ENCODE measurements at places on chromosomes 16 and 17. TPM values are rescaled to one million over a fixed set of nuclear protein-coding genes. Genes with fewer than 3 reads are reported as not detected.

Gene HOXB9
- 0.23 TPM for total RNA-seq

Gene HES7
- total RNA-seq: not detected

DNA sequence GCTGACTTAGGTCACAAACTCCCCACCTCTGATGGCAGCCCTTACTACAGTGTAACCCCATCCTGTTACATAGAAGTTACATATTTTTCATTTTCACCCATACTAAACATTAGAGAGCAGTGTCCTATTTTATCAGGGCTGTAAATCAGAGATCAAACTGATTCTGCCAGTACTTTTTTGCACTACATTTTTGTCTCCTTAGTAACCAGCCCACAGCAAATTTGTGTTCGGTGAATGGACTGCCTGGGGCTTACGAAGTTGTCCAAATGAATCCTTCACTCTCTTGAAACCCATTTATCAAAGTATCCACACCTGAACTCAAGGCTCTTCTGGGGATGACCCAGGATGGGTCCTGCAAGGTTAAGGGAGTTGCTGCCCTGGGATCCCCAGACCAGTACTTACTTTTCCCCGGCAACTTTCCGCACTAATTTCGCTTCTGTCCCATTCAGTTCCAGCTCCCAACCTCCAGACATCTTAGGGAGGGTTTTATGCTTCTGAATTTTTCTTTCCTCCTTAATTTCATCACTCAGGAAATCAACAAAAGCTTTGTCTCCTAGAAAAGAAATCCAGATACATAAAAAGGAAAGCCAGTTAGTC, 1.1 kb downstream of the C1QBP start:
- peaks cover 45% of the 10 kb centered on the region for H3K36me3 ChIP-seq
- no peak overlapping the region for H3K4me3 ChIP-seq
- no peaks in the 10 kb centered on the region for H3K27me3 ChIP-seq

DNA sequence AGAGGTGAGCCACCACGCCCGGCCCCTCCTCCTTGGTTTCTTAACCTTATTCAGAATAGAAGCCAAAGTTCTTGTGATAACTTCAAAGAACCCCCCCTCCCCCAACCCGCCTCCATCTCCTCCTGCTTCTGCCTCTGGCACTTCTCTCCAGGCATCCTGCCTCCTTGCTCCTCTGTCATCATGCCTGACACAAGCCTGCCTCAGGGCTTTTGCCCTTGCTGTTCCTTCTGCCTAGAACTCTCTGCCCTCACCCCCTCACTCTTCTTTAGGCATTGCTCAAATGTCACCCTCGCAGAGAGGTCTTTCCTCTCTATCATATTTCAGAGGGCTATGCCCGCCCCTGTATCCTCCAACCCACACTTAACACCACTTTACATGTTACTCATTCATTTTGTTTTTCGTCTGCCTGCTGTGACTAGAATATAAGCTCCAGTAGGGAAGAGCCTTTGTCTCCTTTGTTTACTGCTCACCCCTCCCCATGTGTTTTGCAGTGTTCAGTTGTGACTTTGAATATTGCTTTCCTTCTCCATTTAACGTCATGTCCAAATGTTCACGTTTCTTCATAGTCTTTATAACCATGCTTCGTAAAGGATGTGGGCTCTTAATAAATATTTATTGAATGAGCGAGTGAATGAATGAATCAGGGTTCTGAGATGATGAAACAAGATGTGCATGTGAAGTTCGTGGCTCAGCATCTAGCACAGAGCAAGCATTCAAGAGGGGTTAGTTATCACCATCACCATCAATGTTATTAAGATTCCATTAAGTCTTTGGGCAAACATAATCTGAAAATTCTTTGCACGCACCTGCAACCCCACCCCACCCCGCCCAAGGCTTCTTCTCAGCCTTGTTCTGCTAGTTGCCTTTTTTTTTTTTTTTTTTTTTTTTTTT, 186.2 kb upstream of the WSCD1 start:
- no peak overlapping the region for H3K4me3 ChIP-seq
- no peak for DNase-seq
- no peaks in the 10 kb centered on the region for H3K4me1 ChIP-seq
- H3K36me3 ChIP-seq: no peaks in the 10 kb centered on the region
- H3K27ac ChIP-seq: no peak overlapping the region

Gene MPP2
- total RNA-seq: 3.9 TPM

- no peaks in the 10 kb centered on the region for H3K36me3 ChIP-seq
- H3K27ac ChIP-seq: no peak overlapping the region
- H3K4me1 ChIP-seq: no peaks in the 10 kb centered on the region
- H3K27me3 ChIP-seq: no peaks in the 10 kb centered on the region
- DNase-seq: no peak
These were observed 296.2 kb upstream of the CDH5 start for GRCh38 chr16:66070140-66070917.

Gene MMP28
- 6.4 TPM for total RNA-seq

GRCh38 chr17:61499632-61500031, 47.4 kb downstream of the TBX4 start:
- H3K4me3 ChIP-seq: no peak overlapping the region
- H3K27ac ChIP-seq: no peak overlapping the region
- H3K4me1 ChIP-seq: no peaks in the 10 kb centered on the region
- H3K36me3 ChIP-seq: no peaks in the 10 kb centered on the region
- H3K27me3 ChIP-seq: peaks cover 16% of the 10 kb centered on the region

GRCh38 chr16:87425941-87426340, 33.8 kb downstream of the MAP1LC3B start:
- H3K36me3 ChIP-seq: peaks cover 31% of the 10 kb centered on the region
- no peaks in the 10 kb centered on the region for H3K4me1 ChIP-seq
- no peak overlapping the region for H3K27ac ChIP-seq
- no peaks in the 10 kb centered on the region for H3K27me3 ChIP-seq
- no peak overlapping the region for H3K4me3 ChIP-seq

GRCh38 chr17:68179926-68180285, 67.9 kb upstream of the AMZ2 start:
- no peaks in the 10 kb centered on the region for H3K36me3 ChIP-seq
- peaks cover 30% of the 10 kb centered on the region for H3K4me1 ChIP-seq
- H3K27me3 ChIP-seq: no peaks in the 10 kb centered on the region

- H3K27me3 ChIP-seq: no peaks in the 10 kb centered on the region
- peaks cover 17% of the 10 kb centered on the region for H3K36me3 ChIP-seq
- no peak for DNase-seq
- H3K27ac ChIP-seq: no peak overlapping the region
- H3K4me1 ChIP-seq: no peaks in the 10 kb centered on the region
These were observed 25.9 kb downstream of the MYH3 start for GRCh38 chr17:10631048-10631700.

Gene TMEM95
- total RNA-seq: not detected

Gene KRTAP9-3
- not detected for total RNA-seq

Gene RNF43
- 4.0 TPM for total RNA-seq

Gene NUP85
- 93.4 TPM for total RNA-seq

GRCh38 chr16:85306793-85307551, 194.7 kb upstream of the CIBAR2 start:
- no peak overlapping the region for H3K4me3 ChIP-seq
- H3K36me3 ChIP-seq: no peaks in the 10 kb centered on the region
- peak overlapping the region; percentile 52 for H3K27ac ChIP-seq
- H3K4me1 ChIP-seq: peaks cover 90% of the 10 kb centered on the region
- H3K27me3 ChIP-seq: no peaks in the 10 kb centered on the region

Gene KRTAP9-4
- total RNA-seq: not detected

- peaks cover 2% of the 10 kb centered on the region for H3K4me1 ChIP-seq
- DNase-seq: no peak
- H3K27me3 ChIP-seq: peaks cover 3% of the 10 kb centered on the region
- H3K27ac ChIP-seq: no peak overlapping the region
- no peak overlapping the region for H3K4me3 ChIP-seq
These were observed 5.8 kb upstream of the ZDHHC7 start for GRCh38 chr16:85017151-85017550.

Gene CD300LB
- not detected for total RNA-seq

- no peak overlapping the region for H3K27ac ChIP-seq
- H3K36me3 ChIP-seq: no peaks in the 10 kb centered on the region
- H3K27me3 ChIP-seq: no peaks in the 10 kb centered on the region
- no peak overlapping the region for H3K4me3 ChIP-seq
These were observed 46.1 kb upstream of the MARCHF10 start for GRCh38 chr17:62854098-62854680.

- no peaks in the 10 kb centered on the region for H3K4me1 ChIP-seq
- no peak for DNase-seq
- H3K27me3 ChIP-seq: no peaks in the 10 kb centered on the region
- H3K4me3 ChIP-seq: no peak overlapping the region
- H3K27ac ChIP-seq: no peak overlapping the region
These were observed 67.5 kb upstream of the NETO2 start for GRCh38 chr16:47211218-47211617.

DNA sequence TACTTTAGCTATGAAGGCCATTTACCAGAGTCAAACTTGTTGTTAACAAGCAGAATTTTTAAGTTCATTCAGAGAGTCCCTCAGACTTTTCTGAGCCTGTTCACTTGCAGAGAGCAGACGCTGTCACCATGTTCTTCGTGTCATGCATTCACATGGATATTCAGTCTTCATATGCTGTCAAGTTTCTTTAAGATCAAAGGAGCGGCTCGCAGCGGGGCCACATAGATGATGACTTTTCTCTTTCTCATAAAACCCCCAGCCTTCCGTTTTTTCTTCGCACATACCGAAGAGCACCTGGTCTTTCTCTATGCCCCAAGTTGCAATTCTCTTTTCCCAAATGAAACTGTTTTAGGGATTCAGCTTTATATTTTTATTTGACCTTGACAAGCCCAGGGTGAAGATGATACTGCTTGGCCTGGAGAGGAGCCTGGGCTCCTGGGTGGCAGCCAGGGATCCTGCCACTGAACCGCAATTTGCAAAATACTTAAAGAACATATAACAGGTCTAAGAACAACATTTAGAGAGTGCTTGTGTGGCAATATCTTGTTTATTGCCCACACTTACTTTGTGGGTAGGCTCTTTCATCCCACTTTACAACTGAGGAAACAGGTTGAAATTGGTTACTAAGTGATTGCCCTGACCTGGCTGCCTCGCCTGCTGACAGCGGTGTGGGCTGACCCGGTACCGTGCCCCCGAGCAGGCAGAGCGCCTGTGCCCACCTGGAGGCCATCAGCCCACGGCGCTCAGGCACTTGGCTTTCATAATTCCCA, 22.9 kb downstream of the SEC14L1 start:
- no peak overlapping the region for H3K4me3 ChIP-seq
- no peak for DNase-seq
- no peaks in the 10 kb centered on the region for H3K36me3 ChIP-seq
- H3K27me3 ChIP-seq: no peaks in the 10 kb centered on the region
- H3K4me1 ChIP-seq: peaks cover 9% of the 10 kb centered on the region
- H3K27ac ChIP-seq: no peak overlapping the region

Gene GP1BA
- not detected for total RNA-seq

Gene MT1G
- total RNA-seq: 2.0 TPM

- H3K4me3 ChIP-seq: no peak overlapping the region
- no peak overlapping the region for H3K27ac ChIP-seq
- H3K4me1 ChIP-seq: no peaks in the 10 kb centered on the region
- no peaks in the 10 kb centered on the region for H3K27me3 ChIP-seq
- H3K36me3 ChIP-seq: no peaks in the 10 kb centered on the region
- no peak for DNase-seq
These were observed 485.5 kb downstream of the WWOX start for GRCh38 chr16:78584991-78585390.

Gene CXCL16
- total RNA-seq: 2.5 TPM

DNA sequence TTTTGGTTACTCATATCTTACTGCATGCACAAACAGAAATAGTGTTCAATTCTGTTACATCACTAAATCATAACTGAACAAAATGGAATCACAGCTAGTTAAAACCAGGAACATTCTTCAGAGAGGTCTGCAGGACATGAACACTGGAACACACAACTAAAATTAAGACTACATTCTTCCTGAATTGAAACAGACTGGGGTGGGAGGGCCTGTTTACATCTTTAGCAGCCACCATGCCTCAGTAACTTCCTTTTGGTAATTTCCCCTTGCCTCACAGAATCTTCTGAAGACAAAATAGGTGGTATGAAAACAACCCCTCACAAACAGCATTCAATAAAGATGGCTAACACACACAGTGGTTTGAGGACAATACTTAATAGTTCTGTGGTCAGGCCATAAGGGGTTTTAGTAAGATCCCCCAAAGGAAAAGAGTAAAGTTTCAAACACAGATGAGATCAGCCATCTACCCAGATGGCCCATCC, 6.5 kb downstream of the MARF1 start:
- peak overlapping the region; percentile 84 for H3K27ac ChIP-seq
- no peak for DNase-seq
- H3K4me1 ChIP-seq: peaks cover 22% of the 10 kb centered on the region
- no peaks in the 10 kb centered on the region for H3K27me3 ChIP-seq
- H3K36me3 ChIP-seq: peaks cover 8% of the 10 kb centered on the region

GRCh38 chr17:74165797-74166365, 37.6 kb upstream of the RPL38 start:
- no peaks in the 10 kb centered on the region for H3K4me1 ChIP-seq
- H3K27ac ChIP-seq: no peak overlapping the region
- no peak overlapping the region for H3K4me3 ChIP-seq
- no peak for DNase-seq
- no peaks in the 10 kb centered on the region for H3K27me3 ChIP-seq

DNA sequence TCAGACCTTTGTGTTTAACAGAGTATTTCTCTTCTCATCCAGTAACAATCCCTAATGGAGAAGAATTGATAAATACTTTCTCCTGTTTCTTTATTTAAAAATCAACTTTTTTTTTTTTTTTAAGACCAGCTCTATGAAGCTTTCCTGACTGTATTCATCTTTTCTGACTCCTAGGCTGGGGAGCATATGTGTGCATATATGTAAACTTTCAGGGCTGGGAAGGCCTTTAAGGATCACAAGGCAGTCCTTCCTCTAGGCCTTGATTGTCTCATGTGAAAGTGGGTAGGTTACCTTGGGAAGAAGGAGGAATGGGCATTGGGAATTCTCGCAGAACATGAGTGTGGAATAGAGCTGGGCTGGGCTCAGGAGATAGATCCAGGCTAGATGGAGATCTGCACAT, 292.9 kb upstream of the SALL1 start:
- H3K4me1 ChIP-seq: no peaks in the 10 kb centered on the region
- H3K36me3 ChIP-seq: no peaks in the 10 kb centered on the region
- no peak for DNase-seq
- peaks cover 4% of the 10 kb centered on the region for H3K27me3 ChIP-seq
- no peak overlapping the region for H3K4me3 ChIP-seq

GRCh38 chr17:39927929-39928857, 661 bp downstream of the LRRC3C start:
- peaks cover 8% of the 10 kb centered on the region for H3K36me3 ChIP-seq
- peak overlapping the region; percentile 36 for H3K27ac ChIP-seq
- no peak for DNase-seq

GRCh38 chr17:12519956-12520594, 145.6 kb upstream of the MYOCD start:
- no peaks in the 10 kb centered on the region for H3K36me3 ChIP-seq
- H3K4me1 ChIP-seq: no peaks in the 10 kb centered on the region
- no peak for DNase-seq
- no peak overlapping the region for H3K4me3 ChIP-seq
- H3K27ac ChIP-seq: no peak overlapping the region

Data from T-cell (primary cell).